ENCODE measurements at places on chromosomes 5 and 9.

DNA sequence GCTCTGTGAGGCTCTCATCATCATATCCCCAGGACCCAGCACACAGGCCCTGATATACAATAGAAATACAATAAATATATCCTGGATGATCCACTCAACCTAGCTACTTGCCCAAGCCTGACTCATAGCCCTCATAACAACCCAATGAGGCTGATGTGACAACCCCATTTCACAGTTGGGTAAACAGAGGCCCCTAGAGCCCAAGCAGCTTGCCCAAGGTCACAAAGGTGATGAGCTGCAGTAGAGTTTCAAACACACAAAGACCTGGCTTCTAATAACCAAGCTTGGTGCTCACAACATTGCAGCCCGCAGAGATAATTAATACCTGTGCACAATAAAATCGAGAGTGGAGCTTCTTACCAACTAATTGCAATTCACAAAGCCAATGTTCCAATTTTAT, 3.2 kb upstream of the AKNA start:
- DNase-seq: no peak

GRCh38 chr9:18855656-18856055, 177.4 kb downstream of the SAXO1 start:
- DNase-seq: no peak

DNA sequence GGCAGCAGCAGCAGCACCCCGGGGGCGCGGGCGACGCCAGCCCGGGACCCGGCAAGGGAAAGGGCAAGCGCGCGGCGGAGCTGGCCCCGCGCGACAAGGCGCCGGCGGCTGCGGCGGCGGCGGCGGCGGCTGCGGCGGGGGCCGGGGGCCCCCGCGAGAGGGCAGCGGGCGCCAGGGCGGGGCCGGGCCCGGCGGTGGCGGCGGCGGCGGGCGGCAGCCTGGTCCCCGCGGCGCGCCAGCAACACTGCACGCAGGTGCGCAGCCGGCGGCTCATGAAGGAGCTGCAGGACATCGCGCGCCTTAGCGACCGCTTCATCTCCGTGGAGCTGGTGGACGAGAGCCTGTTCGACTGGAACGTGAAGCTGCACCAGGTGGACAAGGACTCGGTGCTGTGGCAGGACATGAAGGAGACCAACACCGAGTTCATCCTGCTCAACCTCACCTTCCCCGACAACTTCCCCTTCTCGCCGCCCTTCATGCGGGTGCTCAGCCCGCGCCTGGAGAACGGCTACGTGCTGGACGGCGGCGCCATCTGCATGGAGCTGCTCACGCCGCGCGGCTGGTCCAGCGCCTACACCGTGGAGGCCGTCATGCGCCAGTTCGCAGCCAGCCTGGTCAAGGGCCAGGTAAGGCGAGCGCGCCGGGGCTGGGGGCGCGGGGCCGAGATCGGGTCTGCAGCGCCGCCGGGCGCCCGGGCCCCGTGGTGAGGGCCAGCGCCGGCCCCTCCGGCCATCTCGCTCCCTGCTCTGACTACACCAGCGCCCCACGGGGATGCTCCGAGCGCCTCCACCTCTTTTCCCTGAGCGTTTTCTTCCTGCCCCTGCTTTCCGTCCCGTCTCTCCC, at the start of gene UBE2QL1:
TSS of gene UBE2QL1 (plus strand) at position 238 of the 843 bp plus-strand sequence. CDS start at position 273, 35 bp downstream.
- DNase-seq: no peak

DNA sequence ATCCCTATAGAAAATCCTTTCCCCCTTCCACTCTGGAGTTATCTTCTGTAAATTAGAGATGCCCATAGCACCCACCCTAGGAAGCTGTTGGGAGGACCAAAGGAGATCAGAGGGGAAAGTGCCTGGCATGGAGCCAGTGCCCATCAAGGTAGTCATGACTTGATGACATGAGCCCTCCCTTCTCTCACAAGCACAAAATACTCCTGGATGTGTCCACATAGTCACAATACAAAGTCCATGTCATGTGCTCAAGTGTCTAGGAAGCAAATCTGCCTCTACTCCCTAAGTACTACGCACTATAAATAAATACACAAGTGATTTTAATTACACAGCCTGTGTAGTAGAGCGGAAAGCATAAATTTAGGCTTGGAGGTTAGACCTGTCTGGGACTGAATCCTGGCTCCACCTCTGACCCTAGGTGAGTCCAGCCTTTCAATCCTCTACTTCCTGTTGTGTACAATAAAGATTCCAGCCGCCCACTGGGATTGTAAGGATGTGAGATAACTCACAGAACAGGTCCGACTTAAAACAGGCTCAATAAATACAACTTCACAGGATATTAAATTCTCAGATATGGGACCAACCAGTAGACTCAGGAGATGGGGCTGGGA, 30.6 kb downstream of the TTC39B start:
- DNase-seq: no peak

- DNase-seq: no peak
These were observed 167.8 kb downstream of the TRIO start for GRCh38 chr5:14310901-14311300.

GRCh38 chr5:135110785-135111596, 77.0 kb upstream of the PITX1 start:
- DNase-seq: no peak

GRCh38 chr9:93200449-93200742, 16.5 kb downstream of the WNK2 start:
- no peak for DNase-seq

- no peak for DNase-seq
These were observed 132.4 kb downstream of the GCNT1 start for GRCh38 chr9:76591256-76591950.

- DNase-seq: no peak
These were observed 15.1 kb upstream of the PHF19 start for GRCh38 chr9:120891884-120892747.

- no peak for DNase-seq
These were observed 79.4 kb downstream of the WWC1 start for GRCh38 chr5:168370831-168371230.

- DNase-seq: no peak
These were observed 22.1 kb downstream of the CEMIP2 start for GRCh38 chr9:71746023-71746757.

DNA sequence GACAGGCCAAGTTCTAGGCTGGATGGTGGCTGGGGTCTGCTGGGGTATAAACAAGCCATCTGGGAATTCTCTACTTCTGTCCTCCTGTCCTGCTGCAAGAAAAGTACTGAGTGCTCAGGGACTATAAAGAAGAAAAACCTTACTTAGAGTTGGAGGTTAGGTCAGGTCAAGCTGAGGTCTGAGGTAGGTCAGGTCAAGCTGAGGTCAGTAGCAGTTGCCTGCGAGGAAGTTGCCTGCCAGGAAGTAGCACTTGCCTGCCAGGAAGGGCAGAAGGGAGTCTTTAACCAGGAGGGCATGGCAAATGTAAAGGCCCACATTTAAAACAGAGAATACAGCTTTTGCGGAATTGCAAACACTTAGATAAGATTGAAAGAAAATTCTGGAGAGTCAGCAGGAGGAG, 51.3 kb upstream of the PRLR start:
- DNase-seq: no peak

DNA sequence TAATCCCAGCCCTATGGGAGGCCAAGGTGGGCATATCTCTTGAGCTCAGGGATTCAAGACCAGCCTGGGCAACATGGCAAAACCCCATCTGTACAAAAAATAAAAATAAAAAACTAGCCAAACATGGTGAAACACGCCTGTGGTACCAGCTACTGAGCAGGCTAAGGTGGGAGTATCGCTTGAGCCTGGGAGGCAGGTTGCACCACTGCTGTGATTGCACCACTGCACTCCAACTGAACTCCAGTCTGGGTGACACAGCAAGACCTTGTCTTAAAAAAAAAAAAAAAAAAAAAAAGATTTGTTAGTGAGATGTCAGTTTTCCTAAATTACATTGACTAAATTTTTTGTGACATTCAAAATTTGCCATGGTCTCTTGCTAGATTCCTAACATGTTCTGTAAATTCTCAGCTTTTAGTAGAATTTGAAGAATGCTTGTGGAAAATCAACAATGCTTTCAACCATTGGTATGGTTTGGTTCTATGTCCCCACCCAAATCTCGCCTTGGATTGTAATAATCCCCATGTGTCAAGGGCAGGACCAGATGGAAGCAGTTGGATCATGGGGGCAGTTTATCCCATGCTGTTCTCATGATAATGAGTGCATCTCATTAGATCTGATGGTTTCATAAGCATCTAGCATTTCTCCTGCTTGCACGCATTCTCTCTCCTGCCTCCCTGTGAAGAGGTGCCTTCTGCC, 236.1 kb downstream of the ARRDC3 start:
- DNase-seq: no peak

DNA sequence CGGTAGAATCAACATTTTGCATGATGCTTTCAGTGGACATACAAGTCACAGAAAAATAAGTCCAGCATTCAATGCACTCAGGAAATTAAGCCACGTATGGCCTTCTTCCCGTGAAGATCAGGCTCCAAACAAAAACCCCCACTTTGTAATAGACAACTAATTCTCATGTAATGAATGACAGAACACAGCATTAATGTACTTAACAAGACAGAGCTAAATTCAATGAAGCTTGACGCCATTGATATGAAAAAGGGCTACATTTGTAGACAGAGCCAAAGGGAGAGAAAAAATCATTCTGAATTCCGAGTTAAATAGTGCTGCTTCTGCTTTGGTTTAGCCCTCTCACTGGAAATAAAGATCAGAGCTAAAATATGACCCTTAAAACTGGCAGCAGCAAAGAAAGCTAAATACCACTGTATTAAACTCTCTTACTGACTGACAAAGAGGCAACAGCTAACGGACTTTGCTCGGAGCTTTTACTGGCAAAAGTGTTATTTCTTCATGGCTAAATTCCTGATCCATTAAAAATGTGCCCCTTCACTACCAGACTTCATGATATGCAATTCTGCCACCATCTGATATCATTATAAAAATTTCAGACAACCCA, 250.5 kb downstream of the BNC2 start:
- DNase-seq: no peak

- DNase-seq: no peak
These were observed 43.2 kb downstream of the PSMB7 start for GRCh38 chr9:124372038-124372437.

DNA sequence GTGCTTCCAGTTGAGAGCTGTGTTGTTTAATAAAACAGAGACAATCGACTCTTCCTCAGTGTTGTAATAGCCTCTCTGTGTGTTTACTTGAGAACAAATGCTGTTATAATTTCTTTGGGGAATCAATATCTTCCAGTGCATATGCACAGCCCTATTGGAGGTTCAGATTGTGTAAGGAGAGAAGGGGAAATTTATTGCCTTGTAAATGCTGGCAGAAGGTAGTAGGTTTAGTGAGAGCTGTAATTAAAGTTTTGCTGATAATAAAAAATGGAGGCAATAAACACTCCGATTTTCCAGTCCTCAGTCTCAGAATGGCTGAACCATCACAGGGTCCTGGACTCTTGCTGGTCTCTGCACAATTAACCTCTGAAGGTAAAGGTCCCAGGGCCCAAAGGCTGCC, 128.3 kb downstream of the C5orf15 start:
- no peak for DNase-seq

- DNase-seq: no peak
These were observed 8.7 kb downstream of the CDHR2 start for GRCh38 chr5:176557846-176558245.

GRCh38 chr9:1047591-1048230, 2.4 kb upstream of the DMRT2 start:
- no peak for DNase-seq

GRCh38 chr9:27528076-27528885, 1.3 kb downstream of the MOB3B start:
- peak; percentile 27 for DNase-seq

- DNase-seq: peak; percentile 20
These were observed 107.6 kb upstream of the SPRY4 start for GRCh38 chr5:142432369-142432863.

GRCh38 chr5:144644317-144644716, 473.6 kb downstream of the KCTD16 start:
- DNase-seq: no peak

GRCh38 chr9:34689116-34689470, 2.0 kb downstream of the CCL19 start:
- DNase-seq: no peak

GRCh38 chr9:117411547-117411946, 3.3 kb downstream of the ASTN2 start:
- no peak for DNase-seq

GRCh38 chr5:22947921-22948320, 94.8 kb upstream of the CDH12 start:
- DNase-seq: no peak

GRCh38 chr5:134018154-134018985, 13.6 kb upstream of the VDAC1 start:
- DNase-seq: no peak

All from CD4-positive, alpha-beta T cell treated with Interleukin-4 for 4 hours (primary cell).